ENCODE measurements at places on chromosomes 2 and 18.
A peak's percentile ranks its signal among the peaks of the same experiment; 100 is the strongest.

DNA sequence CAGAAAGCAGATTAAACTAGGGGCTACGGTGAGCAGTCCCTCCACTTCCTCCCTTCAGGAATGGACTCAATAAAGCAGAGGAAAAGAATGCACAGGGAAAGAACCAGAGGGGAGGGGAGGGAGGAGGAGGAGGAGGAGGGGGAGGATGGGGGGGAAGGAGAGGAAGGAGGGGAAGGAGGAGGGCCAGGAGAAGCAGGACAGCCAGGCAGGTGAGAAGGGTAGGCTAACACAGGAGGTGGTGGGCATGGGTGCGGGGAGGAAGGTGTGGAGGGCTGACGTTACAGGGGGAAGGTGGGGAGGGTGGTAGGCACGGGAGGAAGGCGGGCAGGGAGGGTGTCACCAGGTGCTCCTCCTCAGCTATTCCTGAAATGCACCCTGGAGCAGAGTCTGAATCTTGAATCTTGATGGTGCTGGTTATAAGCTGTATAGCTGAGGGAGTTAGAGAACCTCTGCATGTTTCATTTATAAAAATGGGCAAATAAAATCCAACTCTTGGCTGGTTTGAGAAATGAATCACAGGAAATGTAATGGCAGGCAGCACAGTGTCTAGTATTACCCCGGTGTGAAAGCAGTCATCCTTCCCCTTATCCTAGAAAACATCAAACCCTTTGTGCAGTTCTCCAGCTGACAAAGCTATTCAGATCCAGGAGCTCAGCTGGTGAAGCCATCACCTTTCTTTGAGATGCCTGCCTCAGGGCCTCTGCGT lies 3.4 kb downstream of the TMEM18 start:
- no peak for DNase-seq

DNA sequence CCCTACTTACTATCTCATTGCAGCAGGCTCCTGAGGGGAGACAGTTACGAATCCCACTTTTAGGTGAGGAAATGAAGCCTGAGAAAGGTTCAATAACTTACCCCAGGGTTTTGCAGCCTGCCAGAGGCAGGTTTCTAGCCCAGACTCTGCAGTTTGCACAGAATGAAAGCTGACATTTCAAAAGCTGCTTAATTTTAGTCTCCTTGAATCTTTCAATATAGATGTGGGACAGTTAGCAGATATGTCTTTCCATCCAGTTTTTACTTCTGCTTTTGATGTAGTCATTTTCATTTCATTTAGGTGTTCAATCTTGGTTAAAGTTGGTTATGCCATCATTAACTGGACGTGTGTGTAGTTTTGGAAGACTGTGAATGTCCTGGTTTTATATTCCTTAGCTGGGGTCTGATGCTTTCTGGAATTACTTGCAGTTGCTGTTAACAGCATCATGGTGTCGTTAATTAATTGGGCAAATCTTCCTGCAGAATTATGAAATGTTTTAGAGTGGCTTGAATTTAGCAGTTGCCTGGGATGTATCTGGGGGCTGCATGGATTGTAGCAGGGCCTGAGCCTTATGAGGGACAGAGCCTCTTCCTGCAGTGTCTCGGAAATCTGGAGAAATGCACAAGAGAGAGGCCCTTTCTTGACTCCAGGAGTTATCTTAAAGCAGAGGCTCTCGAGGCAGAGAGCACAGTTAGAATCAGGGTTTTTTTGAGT lies 100.8 kb downstream of the ZNF532 start:
- DNase-seq: no peak

GRCh38 chr2:28055325-28055970 lies 164.9 kb downstream of the BABAM2 start:
- no peak for DNase-seq

GRCh38 chr2:59998324-59998723 lies 555.1 kb downstream of the BCL11A start:
- no peak for DNase-seq

DNA sequence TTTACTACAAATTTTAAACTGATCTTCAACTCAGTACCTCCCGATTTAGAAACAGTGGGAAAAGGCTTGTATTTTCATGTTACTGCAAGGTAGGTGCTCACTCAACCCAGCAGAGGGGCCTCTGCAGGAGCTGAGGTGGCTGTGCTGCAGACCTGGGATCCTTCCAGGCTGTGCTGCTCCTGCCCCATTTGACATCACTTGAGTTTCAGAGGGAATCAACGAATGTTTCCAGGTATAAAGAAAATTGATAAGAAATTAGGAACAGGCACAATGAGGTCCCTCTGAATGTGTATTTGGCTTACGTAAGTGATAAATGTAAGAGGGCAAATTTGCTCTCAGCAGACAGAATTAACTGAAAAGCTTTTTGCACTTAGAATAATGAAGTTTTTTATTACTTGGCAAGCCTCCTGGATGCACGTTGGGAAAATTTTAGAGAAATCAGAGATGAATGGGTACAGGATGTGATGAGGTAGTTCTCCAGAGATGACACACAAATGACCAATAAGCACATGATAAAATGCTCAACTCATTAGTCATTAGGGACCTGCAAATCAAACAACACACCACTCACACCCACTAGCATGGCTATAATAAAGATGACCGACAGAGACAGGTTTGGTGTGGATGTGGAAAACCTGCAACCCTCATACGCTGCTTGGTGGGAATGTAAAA lies 114.0 kb downstream of the NOL10 start:
- DNase-seq: no peak

- no peak for DNase-seq
Observed at GRCh38 chr2:165044505-165045303, 89.4 kb upstream of the SLC38A11 start.

DNA sequence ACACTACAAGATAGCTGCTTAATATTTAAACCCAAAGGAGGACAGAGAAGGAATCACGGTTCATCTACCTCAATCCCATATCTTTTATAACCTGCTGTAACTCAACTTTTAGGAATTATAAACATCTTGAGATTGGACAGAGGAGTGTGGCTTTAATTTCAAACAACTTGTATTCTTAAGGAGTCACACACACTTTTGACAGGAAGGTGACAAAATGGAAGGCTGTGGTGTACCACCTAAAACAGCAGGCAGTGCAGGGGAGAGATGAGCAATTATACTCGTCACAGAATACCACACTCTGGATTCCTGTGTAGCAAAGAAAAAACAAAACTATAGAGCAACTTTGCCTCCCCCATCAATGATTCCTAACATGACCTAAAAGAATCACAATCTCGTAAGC lies 194.8 kb downstream of the ZEB2 start:
- DNase-seq: peak; percentile 8

DNA sequence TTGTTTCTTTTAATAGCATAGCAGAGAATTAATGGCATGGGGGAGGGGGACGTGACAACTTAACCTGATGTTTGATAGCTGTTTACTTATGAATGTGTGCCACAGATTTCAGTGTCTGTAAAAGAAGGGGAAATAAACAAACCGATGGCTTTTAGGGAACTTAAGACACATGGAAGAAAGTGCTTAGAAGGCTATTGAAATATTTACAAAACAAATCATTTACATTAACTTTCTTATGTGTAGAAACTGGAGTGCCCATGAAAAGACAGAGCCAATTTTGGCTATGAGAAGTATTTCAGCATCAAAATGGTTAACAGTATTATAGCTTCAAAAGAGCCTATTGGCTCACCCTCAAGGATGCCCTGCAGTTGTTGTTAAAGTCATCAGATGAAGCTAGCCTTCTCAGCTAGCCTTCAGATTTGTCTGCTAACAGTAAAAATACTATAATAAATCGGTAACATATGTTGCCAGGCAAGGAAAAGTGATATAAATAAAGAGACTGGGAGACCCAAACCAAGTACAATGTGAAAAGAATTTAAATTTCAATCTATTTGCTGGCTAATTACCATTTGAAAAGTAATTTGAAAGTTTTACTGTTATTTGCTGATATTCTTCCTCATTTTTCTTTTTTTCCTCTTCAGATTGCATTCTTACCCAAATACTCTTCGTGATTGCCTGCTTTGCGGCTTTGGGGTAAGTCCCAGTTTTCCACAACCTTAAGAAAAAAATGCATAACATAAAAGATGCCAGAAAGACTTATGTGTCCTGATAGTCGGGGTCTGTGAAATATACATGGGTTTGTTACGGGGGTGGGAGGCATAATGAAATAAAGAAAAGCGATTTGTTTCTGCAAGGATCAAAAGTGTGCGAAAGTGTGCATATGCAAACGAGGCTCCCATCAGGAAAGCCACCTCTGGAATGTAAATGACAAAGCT lies 256.4 kb downstream of the MEIS1 start:
- DNase-seq: no peak

DNA sequence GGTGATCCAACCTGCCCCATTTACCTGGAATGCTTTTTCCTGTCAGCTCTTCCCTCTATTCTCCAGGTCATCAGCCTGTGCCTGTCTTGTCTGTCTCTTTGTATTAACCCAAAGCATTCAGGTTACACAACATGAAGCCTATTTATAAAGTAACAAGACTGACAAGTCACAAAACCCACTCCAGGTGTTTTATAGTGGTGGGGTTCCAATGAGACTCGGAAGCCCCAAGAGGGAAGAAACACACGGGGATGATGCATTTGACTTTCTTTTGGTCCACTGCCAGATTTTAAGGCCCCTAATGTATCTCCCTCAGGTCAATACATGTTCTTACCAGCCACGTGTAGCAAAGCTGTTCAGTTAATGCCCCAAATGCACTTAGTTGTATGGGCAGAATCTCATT lies 27.5 kb downstream of the TGFA start:
- no peak for DNase-seq

DNA sequence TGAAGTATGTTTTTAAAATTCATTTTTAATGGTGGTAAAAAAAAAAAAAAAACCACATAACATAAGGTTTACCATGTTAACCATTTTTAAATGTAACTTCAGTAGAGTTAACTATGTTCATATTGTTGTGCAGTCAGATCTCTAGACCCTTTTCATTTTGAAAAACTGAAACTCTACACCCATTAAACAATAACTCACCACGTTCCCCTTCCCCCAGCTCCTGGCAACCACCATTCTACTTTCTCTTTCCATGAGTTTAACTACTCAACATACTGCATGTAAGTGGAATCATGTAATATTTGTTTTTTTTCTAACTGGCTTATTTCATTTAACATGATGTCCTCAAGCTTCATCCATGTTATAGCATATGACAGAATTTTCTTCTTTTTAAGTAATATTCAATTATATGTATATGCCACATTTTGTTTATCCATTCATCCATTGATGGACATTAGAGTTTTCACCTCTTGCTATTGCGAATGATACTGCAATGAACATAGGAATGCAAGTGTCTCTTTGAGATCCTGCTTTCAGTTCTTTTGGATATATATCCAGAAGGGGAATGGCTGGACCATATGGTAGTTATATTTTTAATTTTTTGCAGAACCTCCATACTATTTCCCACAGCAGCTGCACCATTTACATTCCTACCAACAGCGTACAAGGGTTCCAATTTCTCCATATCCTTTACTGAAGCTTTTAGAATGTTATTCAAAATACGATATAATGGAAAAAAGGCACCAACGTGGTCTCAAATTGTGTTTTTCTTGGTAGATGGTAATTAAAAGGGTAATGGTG lies 91.0 kb downstream of the SPTBN1 start:
- no peak for DNase-seq

DNA sequence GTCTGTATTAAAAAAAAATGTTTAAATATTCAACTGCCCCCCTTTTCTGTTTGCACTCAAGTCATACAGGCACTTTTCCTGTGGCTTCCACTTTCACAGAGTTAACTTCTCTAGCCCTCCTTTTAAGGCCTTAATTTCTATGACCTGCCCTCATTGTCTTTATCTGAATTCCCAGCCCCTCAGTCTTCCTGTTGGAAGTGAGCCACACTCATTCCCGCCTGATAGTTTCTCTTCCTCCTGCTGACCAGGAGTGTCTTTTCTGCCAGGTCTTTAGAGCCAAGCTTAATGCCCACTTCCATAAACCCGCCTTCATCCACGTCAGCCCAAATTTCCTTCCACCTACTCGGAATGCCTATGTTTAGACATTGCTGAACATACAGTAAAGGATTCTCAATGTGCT lies 10.5 kb downstream of the COPS8 start:
- DNase-seq: no peak

- no peak for DNase-seq
Observed at GRCh38 chr2:97774425-97774824, 61.0 kb downstream of the ZAP70 start.

DNA sequence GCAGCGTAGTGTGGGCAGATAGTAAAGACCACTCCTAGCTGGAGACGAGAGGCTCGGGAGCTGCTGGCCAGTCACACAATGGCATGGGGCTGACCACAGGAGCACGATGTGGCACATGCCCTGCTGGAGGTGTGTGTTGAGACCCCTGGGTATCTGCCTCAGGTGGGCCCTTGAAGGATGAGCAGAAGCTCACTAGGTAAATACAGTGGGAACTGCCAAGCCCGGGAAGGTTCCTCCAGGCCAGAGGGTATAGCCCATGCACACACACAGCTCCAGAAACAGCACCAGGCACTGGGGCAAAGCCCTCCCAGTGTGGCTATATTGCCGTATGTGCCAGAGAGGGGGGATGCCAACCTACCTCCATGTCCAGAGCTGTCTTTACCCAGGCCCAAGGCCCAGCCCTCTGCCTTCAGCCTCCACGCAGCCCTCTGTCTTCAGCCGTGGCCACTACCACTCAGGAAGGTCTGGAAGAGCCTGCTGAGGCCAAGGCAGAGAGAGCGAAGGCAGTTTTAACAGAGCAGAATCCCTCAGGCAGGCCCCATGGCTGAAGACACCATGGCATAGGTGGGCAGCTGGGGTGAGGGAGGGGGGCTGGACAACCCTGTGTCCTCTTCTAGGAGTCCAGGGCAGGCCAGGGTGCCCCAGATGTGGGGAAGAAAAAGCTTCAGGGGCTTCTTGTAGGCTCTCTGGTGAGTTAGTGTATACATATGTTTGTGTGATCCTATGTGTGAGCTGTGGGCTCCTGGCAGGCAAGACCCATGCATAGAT lies 7.0 kb upstream of the ARID5A start:
- no peak for DNase-seq

DNA sequence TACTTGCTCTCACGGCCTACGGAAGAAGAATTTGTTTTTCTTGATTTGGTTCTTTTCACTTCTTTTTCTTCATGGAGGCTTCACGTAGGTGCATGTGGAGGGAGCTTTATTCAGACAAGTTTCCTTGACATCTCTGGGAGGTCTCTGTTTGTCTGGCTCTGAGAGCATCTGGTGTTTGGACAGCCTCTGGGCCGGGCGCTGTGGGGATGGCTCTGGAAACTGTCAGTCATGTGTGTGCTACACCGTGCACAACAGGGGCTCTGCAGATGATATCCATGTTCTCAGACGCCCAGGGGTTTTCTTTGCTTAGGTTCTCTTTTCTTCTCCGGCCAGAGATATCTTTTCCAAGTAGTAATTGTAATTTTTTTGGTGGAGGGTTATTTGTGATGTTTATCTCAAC lies 130.7 kb downstream of the SH3RF3 start:
- no peak for DNase-seq

All from GM12892 (cell line).